Central memory CD4-positive, alpha-beta T cell (primary cell): ENCODE measurements at places on chromosomes 11 and 22.

DNA sequence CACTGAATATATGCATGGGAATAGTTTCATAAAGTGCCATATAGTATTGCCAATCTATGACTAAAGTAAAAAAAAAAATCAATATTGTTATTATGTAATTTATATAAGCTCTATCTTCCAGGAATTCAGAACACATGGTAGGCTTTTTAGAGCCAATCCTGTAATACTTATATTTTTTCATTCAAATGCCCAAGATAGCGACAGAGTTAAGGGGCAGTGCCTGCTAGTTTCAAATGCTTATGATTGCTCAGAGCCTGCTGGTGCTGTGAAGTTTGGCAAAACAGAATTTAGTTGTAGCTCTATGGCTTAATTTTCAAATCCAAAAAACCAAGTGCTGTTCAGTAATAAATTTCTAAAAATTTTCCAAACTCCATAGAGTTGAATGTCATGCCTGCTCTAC lies 39.0 kb upstream of the BLID start:
- DNase-seq, result no peak

DNA sequence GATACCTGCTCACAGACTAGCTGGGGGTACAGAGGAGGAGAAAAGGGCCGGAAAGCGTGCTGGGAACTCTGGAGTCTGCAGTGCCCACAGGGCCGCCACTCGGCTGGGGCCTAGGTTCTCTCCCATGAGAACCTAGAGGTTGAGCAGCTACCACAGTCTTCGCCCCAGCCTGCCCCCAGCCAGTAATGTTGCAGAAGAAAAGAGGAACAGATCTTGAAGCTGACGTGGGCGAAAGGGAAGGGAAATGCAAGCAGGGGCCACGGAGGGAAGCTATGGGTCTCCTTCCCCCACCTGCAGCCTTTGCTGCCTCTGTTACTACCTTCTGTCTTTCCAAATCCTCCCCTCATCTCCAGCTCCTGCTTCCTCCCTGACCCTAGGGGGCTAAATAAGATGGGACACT lies 28.8 kb upstream of the P2RY2 start:
- no peak for DNase-seq

- DNase-seq, result no peak
These were observed 5.4 kb downstream of the PTPMT1 start for GRCh38 chr11:47570651-47571356.

DNA sequence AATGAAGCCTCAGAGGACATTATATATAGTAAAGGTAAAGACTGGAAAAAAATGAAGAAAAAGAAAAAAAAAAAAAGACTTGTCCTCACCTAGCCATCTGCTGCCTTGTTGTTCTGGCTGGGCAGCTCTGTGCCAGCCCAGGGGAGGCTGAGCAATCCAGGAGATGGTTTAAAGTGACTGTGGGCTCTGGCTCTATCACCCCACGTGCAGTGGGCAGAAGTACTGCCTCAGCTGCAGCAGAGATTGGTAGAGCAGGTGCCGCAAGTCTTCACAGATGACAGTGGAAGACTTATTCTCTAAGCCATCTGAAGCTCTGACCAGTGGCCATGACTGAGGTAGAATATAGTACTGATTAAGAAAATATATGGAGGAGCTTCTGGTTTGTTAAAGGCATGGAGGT lies 62.2 kb downstream of the SGSM3 start:
- DNase-seq, result no peak

- no peak for DNase-seq
These were observed 109.4 kb upstream of the ANO1 start for GRCh38 chr11:69968396-69969347.

DNA sequence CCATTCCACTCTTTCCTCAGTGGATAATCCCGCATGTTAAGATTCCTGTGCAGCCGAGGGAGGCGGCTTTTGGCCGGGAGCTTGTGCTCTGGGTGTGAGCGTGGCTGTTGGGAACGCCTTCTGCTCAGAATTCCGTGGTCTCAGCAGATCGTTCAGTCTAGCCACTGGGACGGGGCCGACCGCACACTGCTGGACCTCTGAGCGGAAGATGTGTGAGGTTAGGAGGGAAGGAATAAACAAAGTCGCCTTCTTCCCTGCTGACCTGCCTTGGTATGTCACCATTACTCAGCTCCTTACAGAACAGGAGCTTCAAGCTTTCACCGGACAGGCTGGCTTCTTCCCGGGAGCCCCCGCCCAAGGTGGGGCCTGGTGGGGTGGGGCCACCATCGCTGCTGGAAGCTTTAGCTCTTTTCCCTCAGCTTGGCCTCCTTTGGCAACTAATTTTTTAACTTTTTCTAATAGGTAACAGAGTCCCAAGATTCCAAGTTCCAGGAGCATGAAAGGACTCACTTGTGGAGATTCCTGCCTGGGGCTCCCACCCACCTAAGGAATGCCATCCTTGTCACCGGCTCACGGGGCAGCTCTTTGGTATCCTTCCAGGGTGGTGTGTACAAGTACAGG lies 22.5 kb upstream of the SEPTIN5 start:
- no peak for DNase-seq

GRCh38 chr11:19234231-19234817 lies 6.4 kb downstream of the E2F8 start:
- no peak for DNase-seq

DNA sequence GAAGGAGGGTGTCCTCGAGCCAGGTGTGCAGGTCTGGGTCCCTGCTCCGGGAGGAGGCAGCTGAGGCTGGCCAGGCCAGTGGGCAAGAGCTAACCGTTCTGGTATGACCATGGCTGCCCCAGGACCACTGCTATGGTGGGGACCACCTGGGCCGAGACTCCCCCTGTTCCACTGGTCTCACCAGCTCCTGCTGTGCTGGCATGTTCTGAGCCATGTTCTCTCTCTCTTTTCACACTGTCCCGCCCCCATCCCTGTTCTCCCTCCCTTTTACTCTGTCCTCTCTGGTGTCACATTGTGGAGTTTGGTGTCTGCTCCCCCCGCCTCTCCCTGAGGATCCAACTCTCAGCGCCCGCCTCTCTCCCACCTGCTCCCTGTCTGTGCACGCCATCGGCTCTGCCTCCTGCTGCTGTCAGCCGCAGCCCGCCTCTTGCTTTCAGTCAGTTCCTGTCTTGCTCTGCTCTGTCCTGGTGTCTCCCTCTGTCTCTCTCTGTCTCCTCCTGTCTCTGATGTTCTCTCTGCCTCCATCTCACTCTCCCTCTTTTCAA lies 66.4 kb downstream of the LRRC32 start:
- DNase-seq, result no peak

DNA sequence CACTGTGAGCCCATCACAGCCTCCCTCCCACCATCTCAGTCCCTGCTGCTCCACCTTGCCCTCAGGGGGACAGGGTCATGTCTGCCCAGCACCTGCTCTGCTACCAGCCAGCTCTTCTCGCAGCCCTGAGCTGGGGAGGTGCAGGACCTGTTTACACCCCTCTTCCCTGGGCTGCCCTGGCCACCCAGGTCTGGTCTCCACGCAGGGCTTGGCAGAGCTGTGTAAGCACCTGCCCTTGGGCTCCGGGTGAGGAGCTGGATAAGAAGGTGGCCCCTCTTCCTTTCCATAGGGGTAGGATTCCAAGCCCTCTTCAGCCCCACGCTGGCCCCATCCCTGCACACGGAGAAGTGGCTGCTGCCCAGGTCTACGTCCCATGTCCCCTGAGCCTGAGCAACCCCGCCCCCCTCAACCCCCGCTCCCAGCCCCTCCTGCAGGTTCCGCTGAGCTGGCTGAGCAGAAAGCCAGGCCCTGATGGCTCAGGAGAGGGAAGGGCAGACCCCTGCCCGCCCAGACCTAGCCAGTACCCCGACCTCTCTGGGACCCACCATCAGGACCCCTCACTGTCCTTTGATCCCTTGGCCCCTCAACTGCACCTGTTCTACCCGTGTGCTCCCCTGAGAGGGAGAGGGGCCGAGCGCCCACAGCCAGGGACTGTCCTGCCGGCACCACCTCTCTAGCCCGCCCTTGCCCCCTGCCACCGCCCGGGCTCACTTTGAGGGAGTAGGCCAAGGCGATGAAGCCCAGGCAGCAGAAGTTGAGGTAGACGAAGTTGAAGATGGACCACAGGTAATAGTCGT lies 3.2 kb downstream of the IFITM10 start:
- DNase-seq, result no peak

DNA sequence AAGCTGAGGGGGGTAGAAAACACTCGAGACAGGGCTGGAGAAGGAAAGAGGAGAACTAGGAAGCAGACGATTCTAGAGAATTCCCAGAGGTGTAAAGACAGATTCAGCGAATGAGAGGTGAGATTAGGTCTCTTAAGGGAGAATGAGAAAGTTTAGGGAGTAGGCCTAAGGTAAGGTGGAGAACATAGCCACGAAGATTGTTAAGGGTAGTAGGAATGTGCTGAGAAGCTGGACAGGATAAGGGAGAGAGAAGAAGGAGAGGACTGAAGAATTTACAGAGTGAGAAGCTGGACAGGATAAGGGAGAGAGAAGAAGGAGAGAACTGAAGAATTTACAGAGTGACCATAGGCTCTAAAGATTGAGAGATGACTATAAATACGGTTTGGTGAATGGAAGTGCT lies 908 bp downstream of the PPME1 start:
- no peak for DNase-seq

- DNase-seq, result no peak
These were observed 71.8 kb upstream of the PARVG start for GRCh38 chr22:44108806-44109385.

DNA sequence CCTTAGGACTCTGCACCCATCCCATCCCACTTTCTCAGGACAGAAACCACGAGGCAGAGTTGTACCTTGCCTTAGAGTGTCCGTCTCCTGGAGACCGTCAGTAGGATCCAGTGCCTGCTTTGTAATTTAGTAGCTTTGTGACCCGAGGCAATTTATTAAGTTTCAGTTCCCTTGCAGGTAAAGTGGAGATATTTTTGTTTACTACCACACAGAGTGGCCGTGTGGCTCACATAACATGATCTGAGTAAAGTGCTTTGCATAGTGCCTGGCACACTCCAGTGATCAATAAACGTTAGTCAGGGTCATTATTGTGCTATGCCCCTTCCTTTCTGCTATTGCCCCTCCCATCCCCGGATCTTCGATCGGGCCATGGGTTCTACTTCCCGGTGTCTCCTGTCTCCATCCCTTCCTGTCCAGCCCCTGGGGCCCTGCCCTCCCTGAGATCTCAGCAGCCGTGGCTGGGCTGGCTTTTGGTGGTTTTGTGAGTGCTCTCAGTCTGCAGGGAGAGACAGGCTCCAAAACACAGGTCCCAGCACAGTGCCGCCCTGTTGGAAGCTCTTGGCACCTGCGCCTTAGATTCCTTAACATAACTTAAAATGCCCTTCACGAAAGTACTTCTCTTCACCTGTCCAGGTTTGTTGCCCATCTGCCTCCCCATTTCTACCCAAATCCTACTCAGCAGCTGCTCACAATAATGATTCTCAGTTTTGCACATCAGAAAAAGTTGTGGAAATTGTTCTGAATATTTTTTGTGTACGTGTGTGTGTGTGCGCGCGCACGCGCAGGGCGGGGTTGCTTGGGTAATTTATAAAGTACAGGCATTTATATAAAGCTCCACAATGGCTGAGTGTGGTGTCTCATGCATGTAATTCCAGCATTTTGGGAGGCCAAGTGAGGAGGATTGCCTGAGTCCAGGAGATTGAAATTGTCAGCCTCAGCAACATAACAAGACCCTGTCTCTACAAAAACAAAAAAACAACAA lies 753.7 kb downstream of the NTM start:
- DNase-seq, result no peak

GRCh38 chr22:35721960-35722359 lies 4.3 kb downstream of the APOL5 start:
- DNase-seq, result no peak

DNA sequence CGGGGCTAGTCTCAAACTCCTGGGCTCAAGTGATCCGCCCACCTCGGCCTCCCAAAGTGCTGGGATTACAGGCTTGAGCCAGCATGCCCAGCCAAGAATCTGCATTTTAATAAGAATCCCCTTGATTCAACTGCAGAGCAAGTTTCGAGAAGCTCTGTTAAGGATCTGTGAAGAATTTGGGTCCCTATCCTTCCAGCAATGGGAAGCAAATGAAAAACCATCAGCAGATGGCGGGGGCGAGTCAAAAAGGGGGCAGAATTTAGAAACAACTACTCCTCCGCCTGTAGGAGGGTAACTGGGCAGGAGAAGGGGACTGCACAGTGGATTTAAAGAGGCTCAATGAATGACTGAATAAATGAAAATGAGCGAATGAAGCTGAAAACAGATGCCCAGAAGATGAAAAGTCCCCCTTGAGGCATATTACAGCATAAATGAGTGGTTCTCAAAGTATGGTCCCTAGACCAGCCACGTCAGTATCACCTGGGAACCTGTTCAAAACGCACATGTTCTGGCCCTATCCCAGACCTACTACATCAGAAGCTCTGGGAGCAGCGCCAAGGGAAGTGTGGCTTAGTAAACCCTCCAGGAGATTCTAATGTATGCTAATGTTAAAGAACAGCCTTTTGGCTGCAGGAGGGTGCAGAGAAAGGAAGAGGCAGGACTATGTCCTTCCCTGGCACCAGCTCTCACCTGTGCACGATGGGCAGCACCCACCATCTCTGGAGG lies 15.0 kb downstream of the VWCE start:
- DNase-seq, result no peak

DNA sequence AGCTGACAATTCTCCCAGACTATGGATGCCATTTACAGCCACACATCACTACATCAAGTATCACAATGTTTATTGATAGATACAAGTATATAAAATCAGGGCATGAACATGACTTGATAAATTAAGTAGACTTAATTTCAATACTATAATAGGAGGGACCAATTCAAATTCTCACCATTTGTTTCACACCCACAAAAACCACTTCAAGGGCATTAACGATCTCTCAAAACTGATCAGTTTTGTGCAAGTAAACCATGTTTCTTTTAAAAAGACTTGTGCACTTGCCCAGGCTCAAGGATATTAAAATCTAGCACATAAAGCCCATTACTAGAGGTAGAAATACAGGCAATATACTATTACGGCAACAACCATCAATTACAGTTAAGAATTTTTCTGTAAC lies 11.7 kb downstream of the EIF4G2 start:
- no peak for DNase-seq

DNA sequence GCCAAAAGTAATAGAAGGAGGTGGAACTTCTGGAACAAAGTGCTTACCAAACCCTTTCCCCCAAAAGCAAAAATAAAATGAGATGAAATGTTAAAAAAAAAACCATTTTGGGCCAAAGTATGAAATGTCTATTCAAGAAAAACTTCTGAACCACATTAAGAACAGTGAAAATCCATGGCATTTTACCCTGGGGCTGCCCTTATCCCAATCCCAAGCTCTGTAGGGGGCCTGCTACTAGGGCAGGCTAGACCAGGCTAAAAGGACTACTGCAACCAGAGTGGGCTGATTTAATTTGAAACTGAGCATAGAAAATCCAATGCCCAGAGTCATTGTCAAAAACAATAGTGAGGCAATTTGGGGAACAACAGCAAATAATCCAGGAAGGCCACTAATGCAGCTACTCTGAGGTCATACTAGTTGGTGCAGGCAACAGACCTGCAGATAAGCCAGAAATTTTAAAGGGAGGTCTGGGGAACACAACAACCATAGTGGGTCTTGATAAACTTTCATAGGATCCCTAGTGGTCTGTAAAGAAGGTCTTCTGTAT lies 99.4 kb downstream of the RELT start:
- DNase-seq, result no peak

- DNase-seq, result no peak
These were observed 14.4 kb downstream of the RTN4RL2 start for GRCh38 chr11:57474803-57475115.

GRCh38 chr11:44627911-44628729 lies 62.7 kb downstream of the CD82 start:
- no peak for DNase-seq
